Ascending aorta (tissue), 2 donors: ENCODE measurements at places on chromosomes 11 and 22.

- DNase-seq: no peak
Measured at GRCh38 chr11:117945047-117945810, 16.0 kb upstream of the TMPRSS13 start.

DNA sequence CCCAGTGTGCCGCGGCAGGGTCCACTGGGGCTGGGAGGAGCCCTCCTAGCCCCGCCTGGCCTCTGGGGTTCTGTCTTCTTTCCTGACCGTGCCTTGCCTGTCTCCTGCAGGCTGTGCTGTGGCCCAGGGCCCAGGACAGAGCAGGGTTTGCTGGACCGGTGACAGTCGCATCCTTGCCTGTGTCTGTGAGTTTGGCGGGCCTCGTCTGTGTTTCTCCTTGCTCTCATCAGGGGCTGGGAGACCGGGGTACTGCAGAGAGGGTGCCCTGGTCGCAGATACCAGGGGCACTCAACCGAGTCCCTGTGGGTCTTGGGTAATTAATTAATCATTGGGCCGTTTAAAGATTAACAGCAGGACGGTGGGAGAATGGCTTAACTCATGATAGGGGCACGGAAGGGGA lies 29.9 kb downstream of the RPL3 start:
- DNase-seq: no peak

- DNase-seq: no peak
Measured at GRCh38 chr22:19325296-19325948, 33.9 kb upstream of the CLTCL1 start.

DNA sequence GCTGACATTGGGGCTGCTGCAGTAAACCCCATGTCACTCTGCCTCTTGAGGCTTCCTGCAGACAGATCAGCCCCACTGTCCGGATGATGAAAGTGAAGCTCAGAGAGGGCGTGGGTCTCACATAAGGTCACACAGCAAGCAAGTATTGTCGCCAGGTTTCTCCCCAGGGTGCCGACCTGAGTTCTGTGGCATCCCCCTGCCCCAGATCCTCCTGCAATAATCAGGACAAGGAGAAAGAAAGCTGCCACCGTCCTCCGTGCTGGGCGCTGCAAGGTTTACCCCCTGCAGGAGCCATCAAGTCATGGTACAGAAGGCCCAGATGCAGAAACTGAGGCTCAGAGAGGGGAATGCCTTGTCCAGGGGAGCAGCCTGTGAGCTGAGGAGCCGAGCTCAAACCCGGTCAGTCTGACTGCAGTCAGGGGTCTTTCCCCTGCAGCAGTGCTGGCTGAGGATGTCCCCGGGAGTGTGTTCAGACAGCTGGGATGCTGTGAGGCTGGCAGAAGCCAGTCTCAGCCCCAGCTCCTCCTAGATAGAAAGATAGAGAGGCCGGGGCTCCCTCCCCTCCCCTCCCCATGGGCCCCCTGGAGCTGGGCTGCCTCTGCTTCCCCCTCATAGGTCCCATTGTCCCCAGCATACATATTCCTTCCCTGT lies 13.2 kb downstream of the EMID1 start:
- no peak for DNase-seq

GRCh38 chr11:34501500-34501899 lies 12.1 kb downstream of the ELF5 start:
- DNase-seq: no peak

- no peak for DNase-seq
Measured at GRCh38 chr11:12122083-12122482, 11.7 kb downstream of the MICAL2 start.

DNA sequence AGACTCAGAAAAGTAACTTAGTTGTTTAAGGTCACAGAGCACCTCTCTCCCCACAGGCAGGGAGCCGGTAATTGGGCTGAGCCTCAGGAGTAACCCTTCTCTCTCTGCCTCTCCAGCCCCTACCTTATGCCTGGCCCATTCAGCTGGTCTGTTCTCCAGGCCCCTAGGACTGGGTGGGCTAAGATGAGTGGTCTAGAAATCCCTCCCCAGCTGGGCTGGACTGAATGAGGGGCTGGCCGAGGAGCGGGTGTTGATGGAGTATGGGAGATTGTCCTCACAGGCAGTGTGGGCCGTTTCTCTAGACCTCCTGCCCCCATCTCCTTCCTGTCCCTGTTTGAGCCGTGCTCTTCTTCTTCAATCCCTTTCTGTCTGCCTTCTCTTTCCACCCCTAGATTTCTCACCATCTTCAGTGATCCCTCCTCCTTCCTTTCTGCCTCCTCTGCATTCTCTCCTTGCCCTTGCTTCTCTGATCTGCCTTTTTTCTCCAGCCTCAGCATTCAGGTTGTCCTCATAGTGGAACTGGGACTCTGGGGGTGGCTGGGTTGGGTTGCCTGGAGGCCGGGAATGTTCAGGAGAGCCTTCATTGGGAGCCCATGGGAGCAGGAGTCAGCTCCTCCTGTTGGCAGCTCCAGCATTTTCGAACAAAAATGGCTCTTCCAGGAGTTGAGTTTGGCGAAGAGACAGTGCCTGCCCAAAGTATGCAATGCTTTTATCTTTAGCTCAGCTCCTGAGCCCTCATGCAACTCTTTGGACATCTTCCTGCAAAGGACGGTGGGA lies 7.6 kb downstream of the ST3GAL4 start:
- DNase-seq: no peak

DNA sequence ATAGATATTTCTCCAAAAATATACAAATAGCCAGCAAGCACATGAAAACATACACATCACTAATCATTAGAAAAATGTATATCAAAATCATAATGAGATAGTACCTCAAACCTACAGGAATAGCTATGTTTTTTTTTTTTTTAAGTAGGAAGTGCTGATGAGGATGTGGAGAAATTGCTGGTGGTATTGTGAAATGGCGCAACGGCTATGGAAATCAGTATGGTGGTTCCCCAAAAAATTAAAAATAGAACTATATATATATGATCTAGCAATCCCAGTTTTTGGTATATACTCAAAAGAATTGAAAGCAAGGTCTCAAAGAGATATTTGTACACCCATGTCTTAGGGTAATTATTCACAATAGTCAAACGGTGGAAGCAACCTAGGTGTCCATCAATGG lies 46.0 kb upstream of the HIPK3 start:
- no peak for DNase-seq

DNA sequence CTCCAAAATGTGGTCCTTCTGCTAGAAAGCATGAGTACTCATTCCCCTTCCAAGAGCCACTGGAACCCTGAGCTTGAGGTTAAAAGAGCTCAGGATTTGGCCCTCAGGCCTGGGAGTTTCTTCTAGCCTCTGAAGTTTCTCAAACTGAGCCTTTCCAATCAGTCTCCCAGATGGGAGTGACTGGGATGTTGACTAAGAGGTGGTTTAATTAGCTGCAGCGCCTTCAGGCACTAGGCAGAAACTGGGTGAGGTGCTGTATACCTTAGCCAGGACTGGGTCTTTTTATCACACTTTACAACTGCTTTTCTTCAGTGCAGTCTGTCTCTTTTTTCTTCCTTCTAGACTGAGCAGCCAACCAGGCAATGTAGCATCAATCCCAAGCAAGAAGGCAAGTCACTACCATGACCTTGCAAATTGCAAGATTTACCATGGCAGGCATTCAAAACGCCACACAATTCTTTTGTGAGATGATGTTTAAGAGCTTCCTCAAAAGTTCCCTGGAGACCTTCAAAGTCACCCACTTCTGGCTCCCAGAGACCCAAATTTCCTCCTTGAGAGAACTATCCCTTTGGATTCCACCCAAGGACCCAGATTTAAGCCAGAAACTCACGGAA lies 93.0 kb downstream of the SLC1A2 start:
- no peak for DNase-seq

GRCh38 chr11:84261707-84262106 lies 975.5 kb upstream of the CCDC90B start:
- DNase-seq: no peak

DNA sequence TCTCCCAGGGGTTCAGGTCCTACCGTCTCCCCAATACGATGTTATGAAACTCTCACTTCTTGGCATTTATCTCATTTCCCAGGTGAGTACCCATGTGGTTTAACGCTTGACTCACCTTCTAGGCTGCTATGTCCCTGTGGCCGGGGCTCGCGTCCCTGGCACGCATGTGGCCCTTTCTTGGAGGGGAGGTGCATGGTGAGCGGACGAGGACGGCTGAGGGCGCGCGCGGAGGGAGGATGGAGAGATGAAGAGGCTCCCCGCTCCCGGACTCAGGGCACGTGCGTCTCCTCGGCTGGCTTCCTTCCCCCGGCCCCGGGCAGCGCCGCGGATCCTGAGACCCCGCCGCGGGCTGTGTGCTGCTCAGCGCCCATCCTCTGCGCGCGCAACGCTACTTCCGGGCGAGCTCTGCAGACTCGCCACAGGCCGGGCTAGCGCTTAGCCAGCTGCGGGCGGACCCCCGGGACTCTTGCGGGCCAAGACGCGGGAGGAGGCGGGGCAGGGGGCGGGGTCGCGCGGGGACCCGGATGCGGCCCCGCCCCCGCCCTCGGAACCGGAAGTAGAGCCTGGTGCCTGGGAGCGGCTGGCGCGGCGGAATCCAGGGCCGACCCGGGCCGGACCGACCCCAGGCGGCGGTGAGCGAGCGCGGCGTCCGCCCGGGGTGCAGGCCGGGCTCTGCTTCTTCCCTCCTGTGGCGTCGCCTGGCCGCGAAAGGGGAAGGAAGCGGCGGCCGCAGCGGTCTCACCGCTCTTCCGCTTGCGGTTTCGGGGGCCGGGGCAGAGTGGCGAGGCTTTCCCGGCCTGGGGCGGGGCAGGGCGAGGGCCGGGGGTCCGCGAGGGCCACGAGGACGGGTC lies at the start of gene CTTN:
Gene CTTN, plus strand, starts transcription at position 547 of the 851 bp plus-strand sequence. CDS start 8,769 bp downstream, outside the sequence.
- DNase-seq: peak; percentile 91

GRCh38 chr11:123885570-123885969 lies at the start of gene TMEM225:
Gene TMEM225, minus strand, starts transcription at chr11:123885670. Its CDS starts 245 bp downstream, at chr11:123885425.
- no peak for DNase-seq

- DNase-seq: no peak
Measured at GRCh38 chr11:119172513-119172912, 4.0 kb downstream of the NLRX1 start.

DNA sequence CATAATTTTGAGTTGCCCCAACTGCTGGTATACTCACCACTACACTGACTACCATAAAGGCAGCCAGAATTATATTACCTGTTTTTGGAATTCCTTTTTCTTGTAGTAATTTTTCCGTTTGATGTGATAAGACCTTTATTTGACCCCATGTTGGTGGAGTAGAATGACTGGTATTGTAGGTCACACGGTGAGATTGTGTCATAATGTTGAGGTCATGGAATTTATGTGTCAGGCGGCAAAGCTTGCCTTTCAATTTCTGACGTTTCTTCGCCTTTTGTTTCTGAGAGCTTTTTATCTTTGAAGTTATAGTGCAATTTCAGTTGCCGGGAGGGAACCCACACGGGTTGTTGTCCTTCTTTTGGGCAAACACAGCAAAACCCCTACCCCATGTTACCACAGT lies 13.0 kb downstream of the OR52K1 start:
- DNase-seq: no peak

- no peak for DNase-seq
Measured at GRCh38 chr11:60830478-60831142, 11.3 kb upstream of the CCDC86 start.

DNA sequence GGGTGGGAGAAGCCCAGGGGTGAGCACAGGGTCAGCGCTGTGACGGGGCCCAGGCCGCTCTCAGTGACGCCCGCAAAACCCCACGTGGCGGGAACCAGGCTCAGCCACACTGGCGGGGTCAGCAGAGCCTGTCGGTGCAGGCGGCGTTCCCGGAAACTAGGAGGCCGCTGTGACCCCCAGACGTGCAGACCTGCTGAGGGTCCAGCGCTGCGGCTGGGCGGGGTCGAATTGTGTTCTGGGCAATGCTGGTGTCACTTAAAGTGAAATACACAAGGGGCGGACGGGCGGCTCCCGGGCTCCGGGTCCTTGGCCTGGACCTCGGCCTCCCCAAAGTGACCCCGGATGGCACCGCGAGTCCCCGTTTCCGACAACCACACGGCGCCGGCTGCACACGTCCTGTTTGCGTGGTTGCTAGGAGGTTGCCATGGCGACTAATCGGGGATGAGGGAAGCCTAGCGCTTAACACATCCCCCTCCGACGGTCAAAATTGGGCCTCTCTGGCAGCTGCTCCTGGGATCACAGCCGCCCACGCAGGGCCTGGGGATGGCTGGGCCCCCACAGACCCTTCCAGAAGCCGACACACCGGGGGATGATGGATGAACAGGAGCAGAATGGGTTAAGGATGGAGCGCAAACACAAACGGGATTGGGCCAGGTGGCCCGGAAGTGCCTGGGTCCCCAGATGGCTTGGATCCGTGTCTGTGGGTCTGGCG lies 81.7 kb upstream of the PRR5 start:
- peak; percentile 45 for DNase-seq

GRCh38 chr11:100188137-100188783 lies 498.8 kb upstream of the ARHGAP42 start:
- no peak for DNase-seq

DNA sequence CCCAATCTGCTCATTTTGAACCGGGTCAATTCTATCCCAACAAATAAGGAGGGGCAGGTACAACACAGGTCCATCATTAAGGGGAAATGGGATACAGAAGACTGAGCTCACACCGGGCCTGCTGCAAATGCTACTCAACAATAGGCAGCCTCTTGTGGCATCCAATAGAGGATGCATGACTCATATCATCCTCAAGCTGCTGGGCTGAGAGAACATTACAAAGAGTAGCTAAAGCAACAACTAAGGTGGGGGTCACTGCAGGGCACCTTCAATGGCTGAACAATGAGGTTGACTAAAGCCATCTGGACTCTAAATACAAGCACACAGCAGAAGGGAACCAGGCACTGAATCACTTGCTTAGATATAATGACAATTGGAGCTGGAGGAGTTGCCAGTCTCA lies 130.1 kb upstream of the SYN3 start:
- no peak for DNase-seq

- no peak for DNase-seq
Measured at GRCh38 chr11:76724171-76724768, 53.7 kb upstream of the LRRC32 start.

DNA sequence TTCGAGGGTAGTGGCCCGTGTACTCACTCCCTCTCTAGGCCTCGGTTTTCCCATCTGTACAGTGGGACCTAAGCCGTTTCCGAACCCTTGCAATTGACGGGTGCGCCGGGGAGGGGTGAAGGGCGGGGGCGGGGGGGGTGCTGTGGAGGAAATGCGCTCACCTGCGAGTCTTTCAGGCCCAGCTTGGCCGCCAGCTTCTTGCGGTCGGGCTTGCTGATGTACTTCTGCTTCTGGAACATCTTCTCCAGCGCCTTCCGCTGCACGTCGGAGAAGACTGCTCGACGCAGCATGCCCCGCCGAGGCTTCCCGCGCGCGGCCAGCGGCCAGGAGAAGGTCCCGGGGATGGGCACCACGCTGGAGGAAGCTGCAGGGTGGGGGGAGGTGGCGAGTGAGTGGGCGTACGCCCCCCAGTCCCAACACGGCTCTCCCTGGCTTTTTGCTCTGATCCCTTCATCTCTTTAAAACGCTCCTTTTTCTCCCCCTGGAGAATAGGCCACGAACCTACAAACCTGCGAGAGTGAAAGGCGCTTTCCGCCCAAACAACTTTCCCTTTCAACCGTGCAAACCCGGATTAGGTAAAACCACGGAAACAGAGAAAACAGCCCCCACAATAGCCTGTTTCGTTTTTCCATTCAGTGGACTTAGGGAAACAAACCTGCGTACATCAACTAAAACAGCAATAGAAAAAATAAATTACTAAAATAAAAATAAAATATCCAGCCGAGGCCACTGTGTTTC lies 3.2 kb downstream of the DBX1 start:
- no peak for DNase-seq

- DNase-seq: no peak
Measured at GRCh38 chr22:39859903-39860588, 33.5 kb downstream of the ENTHD1 start.
